Stimulated activated CD8-positive, alpha-beta memory T cell treated with anti-CD3 and anti-CD28 coated beads, Interleukin-7, amount 100 ng/mL, for 1 hour (primary cell): ENCODE measurements at places on chromosomes 2 and 18.

DNA sequence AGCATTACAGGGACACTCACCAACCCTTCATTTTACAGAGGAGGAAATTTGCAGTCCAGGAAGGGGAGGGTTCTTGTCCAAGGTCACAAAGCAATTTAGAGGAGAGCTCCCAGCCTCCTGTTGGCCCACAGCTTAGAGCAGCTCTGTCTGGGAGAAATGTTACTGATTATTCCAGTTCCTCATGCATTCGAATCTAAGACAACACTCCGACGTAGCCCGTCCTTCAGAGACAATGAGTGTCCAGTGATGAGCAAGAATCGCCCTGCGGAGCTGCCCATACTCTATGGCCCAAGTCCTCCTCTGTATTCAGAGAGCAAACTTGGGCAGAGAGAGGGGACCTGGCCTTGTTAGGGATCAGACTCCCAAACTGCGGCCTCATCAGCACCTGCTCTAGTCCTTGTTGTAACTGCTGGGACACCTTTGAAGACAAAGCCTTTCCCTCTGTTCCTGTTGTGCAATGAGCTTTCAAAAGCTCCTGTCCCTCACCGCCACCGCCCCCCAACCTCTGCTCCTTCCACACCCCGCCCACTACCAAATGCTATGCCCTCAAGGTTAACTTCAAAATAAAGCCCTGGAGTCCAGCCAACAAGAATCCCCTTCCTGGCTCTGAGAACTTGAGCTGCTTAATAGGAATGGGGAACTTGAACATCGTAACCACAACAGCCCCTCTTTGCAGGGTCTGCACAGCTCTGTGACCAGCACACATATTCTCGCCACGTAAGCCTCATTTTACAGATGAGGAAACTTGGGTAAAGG, 234.8 kb upstream of the SMAD2 start:
- DNase-seq, result no peak

DNA sequence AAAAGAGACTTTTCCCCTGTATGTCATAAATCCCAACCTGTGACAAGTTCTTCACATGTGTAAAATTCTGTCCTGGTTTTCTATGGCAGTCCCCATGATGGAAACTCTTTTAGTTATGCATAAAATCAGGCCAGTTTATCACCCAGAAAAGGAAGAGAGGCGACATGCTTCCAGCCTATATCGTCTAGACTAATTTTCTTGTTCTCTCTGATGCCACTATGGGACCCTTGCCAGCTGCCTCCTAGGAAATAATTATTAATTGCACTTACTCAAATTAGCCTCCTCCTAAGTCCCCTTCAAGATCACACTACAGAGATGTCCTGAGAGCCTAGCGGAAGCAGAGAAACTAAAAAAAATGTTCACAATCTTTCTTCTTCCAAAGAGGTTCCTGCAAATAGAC, 722.4 kb downstream of the NRXN1 start:
- DNase-seq, result no peak

DNA sequence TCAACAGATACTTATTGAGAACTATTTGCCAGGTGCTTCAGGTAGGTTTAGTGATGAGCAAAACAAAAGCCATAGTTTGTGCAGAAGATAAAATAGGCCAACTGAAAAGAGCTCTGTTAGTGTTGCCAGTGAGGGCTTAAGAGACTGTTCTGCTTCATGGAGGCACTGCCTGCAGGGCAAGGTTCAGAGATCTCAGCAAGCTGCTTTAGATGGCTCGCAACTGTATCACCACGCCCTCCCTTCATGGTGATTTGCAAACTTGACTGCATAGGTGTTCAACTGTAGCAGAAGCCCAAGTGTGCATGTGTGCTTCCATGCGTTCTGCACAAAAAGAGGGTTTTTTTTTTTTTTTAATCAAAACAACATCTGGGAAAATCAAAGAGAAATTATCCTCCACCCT, 84.5 kb downstream of the RAPH1 start:
- DNase-seq, result no peak

DNA sequence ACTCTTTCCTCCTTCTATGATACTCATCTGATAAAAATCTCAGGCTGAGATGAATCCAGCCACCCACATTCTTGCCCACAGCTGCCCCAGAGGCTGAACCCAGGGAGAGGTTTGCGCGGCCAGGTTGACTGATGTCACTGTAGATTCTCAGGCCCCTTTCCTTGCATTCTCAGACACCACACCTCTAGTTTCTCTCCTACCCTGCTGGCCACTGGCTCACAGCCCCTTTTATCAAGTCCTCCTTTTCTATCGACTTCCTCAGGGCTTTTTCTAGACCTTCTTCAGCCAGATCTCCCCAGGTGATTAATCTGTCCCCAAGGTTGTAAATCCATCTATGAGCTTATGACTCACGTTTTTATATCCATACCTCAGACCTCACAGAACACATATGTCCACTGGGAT, 99.8 kb downstream of the TACR1 start:
- DNase-seq, result no peak

GRCh38 chr2:26605195-26605998, 35.8 kb downstream of the CIB4 start:
- no peak for DNase-seq

GRCh38 chr2:99571533-99571932, 81.7 kb upstream of the REV1 start:
- no peak for DNase-seq

- DNase-seq, result no peak
Measured at GRCh38 chr2:220188031-220188430, 560.6 kb downstream of the SLC4A3 start.

GRCh38 chr2:62568983-62569837, 63.2 kb upstream of the TMEM17 start:
- DNase-seq, result no peak

DNA sequence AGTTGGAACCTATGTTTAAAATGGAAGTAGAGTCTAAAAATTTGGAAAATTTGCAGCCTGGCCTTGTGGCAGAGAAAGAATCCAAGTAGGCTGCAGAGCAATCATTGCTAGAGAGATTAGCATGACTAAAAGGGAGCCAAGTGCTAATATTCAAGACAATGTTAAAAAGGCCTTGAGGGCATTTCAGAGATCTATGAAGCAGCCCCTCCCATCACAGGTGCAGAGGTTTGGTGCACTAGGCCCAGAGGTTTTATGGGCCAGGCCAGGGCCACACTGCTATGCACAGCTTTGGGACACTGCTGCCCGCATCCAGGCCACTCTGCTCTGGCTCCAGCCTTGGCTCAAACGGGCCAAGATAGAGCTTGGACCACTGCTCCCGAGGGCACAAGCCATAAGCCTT, 6.7 kb upstream of the IL1A start:
- no peak for DNase-seq

- no peak for DNase-seq
Measured at GRCh38 chr2:163802284-163802683, 66.5 kb upstream of the FIGN start.

- no peak for DNase-seq
Measured at GRCh38 chr2:49021271-49021670, 133.0 kb downstream of the FSHR start.

- DNase-seq, result no peak
Measured at GRCh38 chr2:20080839-20081415, 29.5 kb upstream of the LAPTM4A start.

- DNase-seq, result no peak
Measured at GRCh38 chr18:22667616-22668422, 250.1 kb upstream of the CTAGE1 start.

- no peak for DNase-seq
Measured at GRCh38 chr2:161905389-161906046, 168.5 kb downstream of the DPP4 start.

DNA sequence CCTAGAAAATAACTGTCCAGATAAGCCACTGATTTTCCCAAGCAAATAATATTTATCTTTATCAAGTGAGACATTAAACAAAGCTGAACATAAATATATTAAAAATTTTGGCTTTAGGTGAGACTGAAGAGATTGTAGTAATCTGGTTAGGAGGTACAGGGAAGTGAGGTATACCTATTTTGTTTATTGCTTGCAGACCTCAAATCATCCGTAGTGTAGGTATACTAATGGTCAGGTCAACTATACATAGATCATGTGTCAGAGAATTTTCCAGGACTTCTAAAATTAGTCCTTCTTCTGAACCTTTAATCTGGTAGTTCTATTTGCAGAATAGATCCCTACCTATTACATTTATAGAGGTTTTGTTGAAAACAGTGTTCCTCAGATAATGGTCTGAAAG, 41.5 kb downstream of the SP140 start:
- DNase-seq, result no peak

GRCh38 chr18:45086777-45087176, 406.1 kb downstream of the SETBP1 start:
- DNase-seq, result no peak

- no peak for DNase-seq
Measured at GRCh38 chr2:205714058-205714776, 31.9 kb downstream of the NRP2 start.

- DNase-seq, result no peak
Measured at GRCh38 chr18:13800505-13801259, 23.3 kb upstream of the MC5R start.

DNA sequence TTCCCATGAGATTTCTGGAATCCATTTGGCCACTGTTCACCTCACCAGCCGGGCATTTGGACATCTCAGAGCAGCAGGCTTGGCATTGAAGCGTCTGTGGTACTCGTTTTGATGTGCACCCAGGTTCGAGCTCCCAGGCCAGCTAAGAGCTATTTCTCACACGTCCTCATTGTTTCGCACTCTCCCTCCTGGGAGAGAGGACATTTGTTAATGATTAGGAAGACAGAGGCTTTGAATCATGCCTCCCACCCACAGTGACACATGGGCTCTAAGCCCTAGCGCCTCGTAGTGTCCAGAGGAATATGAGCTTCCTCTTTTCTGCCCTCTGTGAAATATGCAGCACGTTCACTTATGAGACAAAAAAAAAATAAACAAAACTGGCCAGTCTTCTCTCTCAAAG, 361.8 kb downstream of the RND3 start:
- no peak for DNase-seq

GRCh38 chr2:155412598-155412997, 714.1 kb downstream of the KCNJ3 start:
- no peak for DNase-seq

DNA sequence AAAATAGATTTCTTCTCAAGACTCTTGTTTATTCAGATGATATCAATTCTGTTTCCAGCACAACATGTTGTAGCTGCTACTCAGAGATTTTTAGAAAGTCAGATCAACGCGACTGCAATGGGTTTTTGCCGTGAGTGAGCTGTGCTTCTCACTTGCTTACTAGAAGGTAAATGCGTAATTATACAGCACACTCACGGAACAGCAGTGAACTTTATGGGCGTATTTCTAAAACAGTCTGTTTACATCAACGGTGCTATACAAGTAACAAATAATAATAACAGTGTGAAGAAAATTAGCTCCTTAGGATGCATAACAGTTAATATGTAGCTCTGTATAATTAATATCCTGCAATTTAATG, 533.6 kb downstream of the RNF144A start:
- DNase-seq, result no peak

DNA sequence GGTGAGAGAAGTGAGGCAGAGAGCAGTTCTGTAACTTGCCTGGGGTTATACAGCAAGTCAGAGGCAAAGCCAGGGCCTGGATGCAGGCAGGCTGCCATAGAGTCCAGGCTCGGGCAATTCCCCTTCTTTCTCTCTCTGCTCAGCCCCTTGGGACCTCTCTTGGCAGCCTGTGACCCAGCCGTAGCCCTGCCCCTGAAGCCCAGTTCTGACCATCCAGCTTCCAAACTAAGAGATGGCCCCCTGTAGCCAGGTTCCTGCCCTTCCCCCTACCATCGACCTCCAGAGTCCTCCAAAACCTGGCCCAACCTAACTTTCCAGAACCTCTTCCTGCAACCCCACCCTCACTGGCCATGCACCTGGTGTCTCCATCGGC, 201.2 kb downstream of the CTIF start:
- no peak for DNase-seq

- no peak for DNase-seq
Measured at GRCh38 chr18:11494107-11494506, 115.3 kb upstream of the SLC35G4 start.

- DNase-seq, result no peak
Measured at GRCh38 chr2:10353931-10354330, 51.2 kb downstream of the HPCAL1 start.

DNA sequence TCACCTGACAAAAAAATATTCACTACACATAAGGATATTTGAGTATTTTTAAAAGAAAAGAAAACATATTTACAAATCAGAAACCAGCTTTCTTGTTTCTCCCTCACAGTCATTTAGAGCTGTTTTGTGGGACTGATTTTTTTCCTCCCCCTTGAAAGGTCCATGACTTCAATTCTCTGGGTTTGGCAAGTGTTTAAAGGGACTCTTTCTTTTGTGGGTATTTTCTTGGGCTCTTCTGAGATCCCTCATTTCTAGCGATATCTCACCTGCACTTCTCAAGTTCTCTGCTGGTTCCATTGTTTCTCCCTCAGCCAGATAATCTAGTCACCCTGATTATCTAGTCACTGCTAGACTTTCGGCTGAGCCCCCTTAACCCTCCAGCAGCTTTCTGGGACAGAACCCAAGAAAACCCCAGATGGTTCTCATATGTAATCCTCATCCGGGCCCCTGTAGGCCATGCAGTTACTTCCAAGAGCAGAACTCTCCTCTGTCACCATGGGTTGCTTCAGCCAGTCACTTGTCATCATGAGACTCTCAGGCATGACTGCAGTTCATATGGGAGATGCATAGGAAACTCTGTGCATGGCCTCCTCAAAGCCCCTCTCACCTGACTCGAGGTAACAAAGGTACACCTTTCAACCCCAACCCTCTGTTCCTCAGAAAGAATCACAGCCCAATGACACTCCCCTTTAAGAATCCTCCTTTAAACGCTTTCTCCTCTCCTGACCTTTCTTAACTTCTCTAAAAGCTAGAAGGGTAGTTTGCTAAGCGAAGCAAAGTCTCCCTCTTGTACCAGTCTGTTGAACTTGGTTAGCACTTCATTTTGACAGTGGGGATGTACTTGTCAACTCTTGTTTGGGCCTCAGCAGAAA, 36.7 kb upstream of the ITGA4 start:
- DNase-seq, result no peak

- DNase-seq, result no peak
Measured at GRCh38 chr2:121118951-121119350, 166.1 kb downstream of the TFCP2L1 start.

- no peak for DNase-seq
Measured at GRCh38 chr18:54229421-54230059, 5.1 kb upstream of the MBD2 start.

GRCh38 chr2:11850082-11850481, 103.7 kb downstream of the LPIN1 start:
- DNase-seq, result no peak

DNA sequence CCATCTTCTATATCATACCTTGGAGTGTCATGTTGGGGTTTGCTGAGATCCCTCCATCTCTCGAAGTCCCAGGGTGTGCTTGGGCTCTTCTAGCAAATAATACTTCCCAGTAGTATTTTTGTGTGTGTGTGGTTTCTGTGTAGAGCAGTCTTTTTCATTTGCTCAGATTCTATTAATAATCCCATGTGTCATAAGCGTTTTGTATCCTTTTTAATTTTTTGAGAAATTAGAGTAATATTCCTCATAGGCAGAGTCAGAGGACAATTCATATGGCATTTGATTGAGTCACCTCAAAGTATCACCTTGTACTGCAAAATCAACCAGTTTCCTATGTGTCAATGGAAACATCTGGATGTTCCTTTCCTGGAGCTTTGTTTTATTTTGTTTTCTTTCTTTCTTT, 37.4 kb upstream of the PPP1R1C start:
- DNase-seq, result no peak
